ENCODE measurements at places on chromosomes 12 and 14.

- no peak for DNase-seq
Measured at GRCh38 chr12:55847033-55847432, 4.3 kb upstream of the MMP19 start.

GRCh38 chr14:22289570-22289969, 299.5 kb downstream of the DAD1 start:
- DNase-seq, result no peak

DNA sequence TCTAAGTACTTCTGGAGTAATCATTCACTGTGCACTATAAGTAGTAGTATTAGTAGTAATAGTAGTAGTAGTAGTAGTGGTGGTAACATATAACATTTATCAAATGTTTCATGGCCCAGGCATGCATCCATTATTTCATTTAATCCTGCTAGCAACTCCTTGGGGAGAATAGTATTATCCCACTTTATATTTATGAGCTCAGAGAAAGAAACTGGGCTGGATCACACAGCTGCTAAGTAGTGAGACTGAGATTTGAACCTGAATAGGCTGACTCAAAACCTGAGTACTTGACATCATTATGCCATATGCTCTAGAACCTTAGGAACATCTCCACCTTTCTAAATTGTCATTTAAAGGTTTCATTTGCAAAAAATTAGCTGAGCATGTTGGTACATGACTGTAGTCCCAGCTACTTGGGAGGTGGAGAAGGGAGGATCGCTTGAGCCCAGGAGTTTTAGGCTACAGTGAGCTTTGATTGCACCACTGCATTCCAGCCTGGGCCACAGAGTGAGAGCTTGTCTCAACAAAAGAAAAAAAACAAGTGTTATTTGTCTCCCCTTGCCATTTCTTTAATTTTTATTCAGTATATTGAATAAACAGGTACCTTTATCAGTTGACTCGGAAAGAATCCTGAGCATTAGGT, 11.4 kb upstream of the NID2 start:
- no peak for DNase-seq

- no peak for DNase-seq
Measured at GRCh38 chr12:3178671-3179313, 101.6 kb downstream of the TSPAN9 start.

- DNase-seq, result no peak
Measured at GRCh38 chr14:35944847-35945246, 118.7 kb downstream of the BRMS1L start.

DNA sequence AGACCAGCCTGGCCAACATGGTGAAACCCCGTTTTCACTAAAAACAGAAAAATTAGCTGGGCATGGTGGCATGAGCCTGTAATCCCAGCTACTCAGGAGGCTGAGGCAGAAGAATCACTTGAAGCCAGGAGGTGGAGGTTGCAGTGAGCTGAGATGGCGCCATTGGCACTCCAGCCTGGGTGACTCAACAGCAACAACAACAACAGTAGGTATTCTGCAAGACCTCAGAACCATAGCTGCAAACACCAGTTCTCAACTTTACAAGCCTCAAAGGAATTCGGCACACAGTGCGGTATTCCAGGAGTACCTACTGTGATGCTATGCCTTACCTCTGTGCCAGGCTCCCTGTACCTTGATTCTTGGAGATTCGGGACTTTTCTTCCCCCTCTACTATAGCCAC, 15.8 kb downstream of the FOXN3 start:
- no peak for DNase-seq
